DMS79 (cell line): ENCODE measurements at places on chromosomes 7 and 10.

- DNase-seq = no peak
Observed at GRCh38 chr7:69840248-69840647, 242.0 kb downstream of the AUTS2 start.

DNA sequence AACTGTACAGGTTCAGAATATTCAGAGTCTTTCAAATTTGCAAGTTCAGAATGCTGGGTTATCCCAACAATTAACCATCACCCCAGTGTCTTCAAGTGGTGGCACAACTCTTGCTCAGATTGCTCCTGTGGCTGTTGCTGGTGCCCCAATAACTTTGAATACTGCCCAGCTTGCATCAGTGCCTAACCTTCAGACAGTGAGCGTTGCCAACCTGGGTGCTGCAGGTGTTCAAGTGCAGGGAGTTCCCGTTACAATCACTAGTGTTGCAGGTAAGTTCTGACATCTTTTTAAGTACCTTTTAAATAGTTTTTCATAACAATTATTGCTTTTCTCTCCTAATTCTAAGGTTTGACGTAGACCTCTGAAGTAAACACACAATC, 2.7 kb downstream of the SP4 start:
- DNase-seq = no peak

- DNase-seq = no peak
Observed at GRCh38 chr10:24303522-24304310, 94.8 kb downstream of the KIAA1217 start.

GRCh38 chr7:51077987-51078370, 238.6 kb downstream of the COBL start:
- no peak for DNase-seq

GRCh38 chr10:116268976-116269375, 4.0 kb downstream of the GFRA1 start:
- DNase-seq = no peak

GRCh38 chr7:17041324-17041723, 159.5 kb upstream of the AGR3 start:
- DNase-seq = peak; percentile 57

- DNase-seq = no peak
Observed at GRCh38 chr10:78876449-78876848, 192.3 kb upstream of the ZMIZ1 start.

GRCh38 chr7:155455776-155456737, 1.9 kb upstream of the EN2 start:
- no peak for DNase-seq

DNA sequence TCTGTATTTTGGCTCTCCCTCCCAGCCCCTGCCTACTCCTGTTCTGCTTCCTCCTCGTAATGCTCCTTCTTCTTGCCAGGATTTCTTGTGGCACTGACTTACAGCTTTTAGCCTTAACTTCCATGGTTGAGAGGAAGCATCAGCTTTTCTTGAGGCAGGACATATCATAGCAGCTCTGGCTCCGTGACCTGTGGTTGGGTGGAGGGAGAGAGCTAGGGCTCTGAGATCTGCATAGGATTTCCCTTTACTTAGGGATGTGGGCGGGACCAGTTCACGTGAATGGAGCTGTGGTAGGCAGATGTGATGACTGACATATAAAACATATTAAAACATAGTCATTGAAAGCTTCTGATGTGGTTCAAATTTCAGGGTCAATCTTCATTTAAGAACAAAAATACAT, 10.6 kb upstream of the RAB11FIP2 start:
- DNase-seq = no peak

DNA sequence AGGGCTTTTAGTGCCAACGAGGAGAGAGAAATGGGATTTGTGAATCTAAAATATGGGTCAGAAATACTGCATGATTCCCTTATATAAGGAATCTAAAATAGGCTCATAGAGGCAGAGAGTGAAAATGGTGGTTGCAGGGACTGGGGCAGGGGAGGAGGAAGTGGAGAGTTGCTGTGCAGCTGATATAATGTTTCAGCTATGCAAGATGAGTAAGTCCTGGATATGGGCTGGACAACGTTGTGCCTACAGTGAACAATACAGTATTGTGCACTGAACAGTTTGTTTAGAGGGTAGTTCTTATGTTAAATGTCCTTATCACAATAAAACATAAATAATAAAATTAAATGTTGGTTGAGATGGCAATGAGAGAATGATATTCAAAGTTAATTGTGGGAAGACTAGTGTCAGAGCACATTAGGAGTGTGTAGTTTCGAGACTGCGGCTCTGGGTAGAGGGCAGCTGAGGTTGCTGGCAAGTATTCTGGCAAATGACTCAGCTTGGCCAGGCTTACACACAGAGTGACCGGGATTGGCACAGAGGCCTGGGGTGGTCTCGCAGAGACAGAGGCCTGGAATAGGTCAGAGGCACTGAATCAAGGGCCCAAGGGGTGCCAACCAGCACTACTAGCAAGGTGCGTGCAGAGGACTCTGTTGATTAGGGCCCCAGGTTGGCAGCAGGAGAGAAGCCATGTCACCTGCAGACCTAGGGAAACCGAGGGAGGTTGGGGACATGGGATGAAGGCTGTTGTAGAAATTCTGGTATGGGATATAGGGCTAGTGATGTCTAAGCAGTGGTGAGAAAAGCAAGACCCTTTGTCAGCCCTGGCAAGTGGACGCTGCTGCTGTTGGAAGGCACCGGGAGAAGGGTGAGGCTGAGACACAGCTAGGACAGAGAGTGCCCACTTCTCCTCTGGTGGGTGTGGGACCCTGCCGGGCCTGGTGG, 2.8 kb upstream of the DEPP1 start:
- no peak for DNase-seq

DNA sequence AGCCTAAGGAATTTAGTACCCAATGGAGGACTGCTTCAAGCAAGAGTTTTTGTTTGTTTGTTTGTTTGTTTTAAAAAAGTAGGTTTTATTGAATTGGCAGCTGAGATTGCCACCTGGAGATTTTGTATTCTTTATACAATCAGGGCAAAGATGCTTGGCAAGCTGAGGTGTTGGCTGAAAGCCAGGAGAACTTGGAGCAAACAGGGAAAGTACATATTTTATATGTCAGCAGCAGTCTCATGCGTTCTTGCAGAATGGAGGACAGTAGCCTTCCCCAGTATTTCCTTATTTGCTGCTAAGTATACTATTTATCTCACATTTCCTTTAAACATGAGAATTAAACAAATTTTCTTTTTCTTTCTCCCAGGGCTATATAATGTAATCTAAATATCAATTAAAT, 22.6 kb upstream of the ICA1 start:
- DNase-seq = peak; percentile 63

DNA sequence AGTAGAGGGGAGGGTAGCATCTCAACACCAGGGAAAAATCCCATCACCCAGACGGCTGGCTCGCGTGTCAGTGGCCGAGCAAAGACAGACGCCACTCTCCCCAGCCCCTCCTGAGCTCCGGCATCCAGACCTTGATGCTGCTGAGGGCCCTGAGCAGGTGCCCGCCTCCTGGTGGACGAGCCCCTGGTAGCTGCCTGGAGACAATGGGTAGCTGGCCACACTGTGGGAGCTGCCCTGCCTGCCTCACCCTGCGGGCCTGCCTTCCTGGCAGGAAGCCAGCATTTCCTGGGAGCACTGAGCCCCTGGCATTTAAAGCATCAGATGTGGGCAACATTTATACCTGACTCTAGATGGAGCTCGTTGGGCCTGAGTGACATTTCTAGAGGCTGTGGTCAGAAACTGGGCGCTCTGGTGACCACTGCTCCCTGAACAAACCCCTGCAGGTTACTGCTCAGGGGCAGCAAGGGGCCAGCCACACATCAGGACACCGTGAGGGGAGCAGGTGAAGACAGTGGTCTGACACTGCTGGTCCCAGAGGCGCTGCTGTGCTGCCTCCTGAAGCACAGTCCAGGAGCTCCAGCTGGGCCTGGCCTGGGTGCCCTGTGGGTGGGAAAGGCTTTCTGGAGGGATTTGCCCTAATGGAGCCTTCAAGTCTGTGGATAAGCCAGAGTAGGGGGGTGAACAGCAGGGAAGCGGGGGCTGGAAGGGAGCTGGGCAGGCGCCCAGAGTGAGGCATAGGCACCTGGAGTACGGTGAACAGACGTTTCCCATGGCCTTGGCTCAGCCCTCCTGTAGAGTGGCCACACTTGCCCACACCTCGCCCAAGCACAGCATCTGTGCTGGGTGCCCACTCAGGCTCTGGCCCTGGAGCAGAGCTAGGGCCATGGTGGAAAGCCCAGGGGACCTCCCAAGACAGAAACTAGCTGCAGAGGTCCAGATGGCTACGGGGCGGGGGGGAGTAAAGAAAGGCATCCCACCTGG, 138.7 kb downstream of the MAPK8 start:
- DNase-seq = no peak

- DNase-seq = no peak
Observed at GRCh38 chr7:116806046-116806944, 56.1 kb upstream of the CAPZA2 start.
